ENCODE measurements at places on chromosomes 11 and 22.

DNA sequence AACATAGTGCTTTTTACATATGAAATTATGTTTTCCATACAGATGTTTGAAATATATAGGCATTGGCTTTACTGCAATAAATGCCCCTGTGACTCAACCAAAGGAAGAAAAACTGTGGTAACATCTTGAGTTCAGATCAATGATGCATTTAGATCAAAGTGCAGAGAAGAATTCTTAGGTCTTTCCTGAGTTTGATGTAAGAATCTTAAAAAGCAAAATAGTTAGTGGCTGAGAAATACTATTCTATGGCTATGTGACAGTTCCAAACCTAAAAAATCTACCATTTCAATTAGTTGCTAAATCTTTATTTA is 93.7 kb downstream of the SOX6 start:
- no peak for DNase-seq

- no peak for DNase-seq
Measured at GRCh38 chr11:71530602-71531001, 3.5 kb downstream of the KRTAP5-7 start.

DNA sequence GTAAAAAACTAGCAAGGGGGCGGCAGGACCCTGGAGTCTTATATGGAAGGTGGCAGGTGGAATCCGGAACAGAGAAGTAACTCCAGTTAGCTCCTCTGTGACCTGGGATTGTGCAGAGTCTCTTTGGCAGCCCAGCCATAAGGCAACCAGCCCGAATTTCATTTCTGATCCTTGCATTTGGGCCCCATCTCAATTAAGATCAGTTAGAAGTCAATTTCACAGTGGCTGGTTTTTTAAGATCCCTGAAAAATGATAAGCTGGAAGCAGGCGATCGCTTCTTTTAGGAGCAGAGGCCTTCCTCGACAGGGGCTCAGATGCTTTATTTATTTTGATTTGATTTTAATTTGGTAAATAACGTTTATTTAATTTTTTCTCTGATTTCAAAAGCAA is 199.0 kb downstream of the TENM4 start:
- DNase-seq: no peak

DNA sequence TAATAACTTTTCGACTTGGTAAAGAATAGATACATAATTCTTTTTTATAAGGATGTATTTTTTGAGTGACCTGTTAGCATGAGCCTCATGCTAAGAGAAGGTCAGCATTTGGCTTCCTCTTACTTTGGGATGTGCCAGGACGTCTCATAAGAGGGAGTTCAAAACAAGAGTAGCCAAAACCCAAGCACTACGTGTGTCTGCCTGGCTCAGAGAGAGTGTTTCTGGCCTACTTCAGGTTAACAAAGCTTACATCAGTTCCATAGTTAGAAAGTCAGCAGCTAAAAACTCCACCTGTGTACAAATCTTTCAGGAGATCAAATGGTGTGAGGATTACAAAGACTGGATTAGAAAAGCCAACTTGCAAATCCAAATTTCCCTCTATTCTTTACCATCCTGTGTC is 13.9 kb downstream of the SNX19 start:
- DNase-seq: no peak
